GOT3 (cell line): ENCODE measurements at places on chromosomes 7 and 10.

DNA sequence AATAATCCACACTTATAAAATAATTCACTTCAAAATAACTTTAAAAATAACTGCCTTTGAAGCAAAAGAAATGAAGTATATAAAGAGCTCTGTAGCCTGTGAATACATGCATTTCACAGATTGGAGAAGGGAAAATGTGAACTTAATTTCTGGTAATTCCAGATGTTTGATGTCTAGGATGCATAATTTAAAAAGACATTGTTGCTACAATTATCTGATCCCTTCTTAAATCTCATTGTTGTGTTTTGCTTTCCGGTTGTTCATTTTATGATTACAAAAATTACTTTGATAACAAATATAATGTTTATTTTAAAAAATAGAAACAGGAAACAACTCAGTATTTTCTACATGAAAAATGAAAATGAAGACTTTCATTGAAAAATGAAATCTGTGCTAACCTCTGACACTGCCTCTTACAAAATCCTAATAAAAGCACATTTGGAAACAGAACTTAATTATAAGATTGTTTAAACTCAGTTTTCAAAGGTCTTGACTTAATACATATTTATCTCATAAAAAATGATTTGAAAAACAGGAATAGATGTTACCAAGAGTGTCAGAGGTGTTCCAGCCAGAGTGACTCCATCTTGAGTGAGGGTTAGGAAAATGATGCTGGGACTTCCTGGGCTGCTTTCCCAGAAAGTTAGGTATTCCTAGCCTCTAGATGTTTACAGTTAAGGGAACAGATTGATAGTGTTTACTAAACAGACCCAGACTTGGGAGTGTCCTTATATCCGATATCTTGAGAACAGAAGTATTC lies 516.6 kb upstream of the SEMA3D start:
- no peak for DNase-seq

DNA sequence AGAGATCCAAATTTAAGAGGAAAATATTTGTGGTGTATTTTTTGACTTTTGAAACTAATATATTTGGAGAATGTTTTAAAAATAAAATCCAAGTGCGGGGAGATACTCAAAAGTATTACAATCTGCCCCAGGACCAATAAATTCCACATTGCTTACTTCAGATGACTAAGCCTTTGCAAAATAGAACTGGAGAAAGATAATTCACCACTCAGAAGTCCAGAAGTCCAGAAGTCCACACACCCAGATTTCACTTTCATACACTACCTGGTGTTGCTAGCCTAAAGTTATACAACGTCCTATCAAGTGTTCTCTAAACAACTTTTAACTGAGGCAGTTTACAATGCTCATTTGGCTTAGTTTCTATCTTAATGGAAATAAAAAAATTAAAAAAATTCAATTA lies 487.0 kb upstream of the SEMA3D start:
- no peak for DNase-seq

GRCh38 chr7:27784399-27785053 lies 44.6 kb downstream of the TAX1BP1 start:
- no peak for DNase-seq

- DNase-seq = no peak
Measured at GRCh38 chr10:132574783-132575319, 37.3 kb downstream of the INPP5A start.

- DNase-seq = no peak
Measured at GRCh38 chr7:25494896-25495295, 266.6 kb upstream of the NPVF start.

DNA sequence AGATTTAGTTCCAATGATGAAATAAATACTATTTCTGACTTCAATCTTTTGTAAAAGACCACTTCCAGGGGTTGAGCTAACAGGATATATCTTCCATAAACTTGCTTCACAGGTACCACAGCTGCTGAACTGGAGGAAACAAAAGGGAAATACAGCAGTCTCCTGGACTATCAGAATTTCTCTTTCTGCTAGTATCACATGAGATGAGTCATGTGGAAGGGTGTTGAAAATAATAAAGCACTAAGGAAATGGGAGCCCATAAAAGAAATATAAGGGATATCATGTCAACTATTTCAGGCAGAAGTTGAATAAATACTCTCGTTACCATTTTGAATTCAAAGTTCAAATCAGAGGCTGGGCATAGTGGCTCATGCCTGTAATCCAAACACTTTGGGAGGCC lies 250.3 kb upstream of the NFE2L3 start:
- DNase-seq = no peak

- DNase-seq = no peak
Measured at GRCh38 chr7:105822806-105823205, 53.6 kb downstream of the ATXN7L1 start.

- no peak for DNase-seq
Measured at GRCh38 chr7:79713276-79713675, 259.8 kb upstream of the MAGI2 start.

DNA sequence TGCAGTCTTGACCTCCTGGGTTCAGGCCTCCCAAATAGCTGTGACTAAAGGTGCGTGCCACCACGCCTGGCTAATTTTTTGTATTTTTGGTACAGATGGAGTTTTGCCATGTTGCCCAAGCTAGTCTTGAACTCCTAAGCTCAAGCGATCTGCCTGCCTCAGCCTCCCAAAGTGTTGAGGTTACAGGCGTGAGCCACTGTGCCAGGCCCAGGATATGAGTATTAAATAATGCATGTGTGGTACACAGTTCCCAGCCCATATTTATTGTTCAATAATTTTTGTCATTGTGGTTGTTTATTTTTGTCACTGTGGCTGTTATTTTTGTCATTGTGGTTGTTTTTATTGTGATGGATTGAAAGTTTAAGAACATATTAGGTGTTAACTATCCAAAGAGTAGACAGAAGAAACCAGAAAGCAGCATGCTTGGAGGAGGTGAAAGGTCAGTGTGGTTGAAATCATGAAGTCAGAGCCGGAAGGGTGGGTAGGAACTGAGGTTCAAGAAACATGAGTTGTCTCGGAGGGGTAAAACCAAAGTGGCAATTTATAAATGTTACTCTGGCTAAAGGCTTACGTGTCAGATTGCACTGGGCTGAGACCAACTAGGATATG lies 45.0 kb downstream of the MRC1 start:
- DNase-seq = no peak
